ENCODE measurements at places on chromosomes 11 and 22. TPM values are rescaled to one million over a fixed set of nuclear protein-coding genes. Genes with fewer than 3 reads are reported as not detected.

Gene RAG1
- total RNA-seq = 0.32 TPM

DNA sequence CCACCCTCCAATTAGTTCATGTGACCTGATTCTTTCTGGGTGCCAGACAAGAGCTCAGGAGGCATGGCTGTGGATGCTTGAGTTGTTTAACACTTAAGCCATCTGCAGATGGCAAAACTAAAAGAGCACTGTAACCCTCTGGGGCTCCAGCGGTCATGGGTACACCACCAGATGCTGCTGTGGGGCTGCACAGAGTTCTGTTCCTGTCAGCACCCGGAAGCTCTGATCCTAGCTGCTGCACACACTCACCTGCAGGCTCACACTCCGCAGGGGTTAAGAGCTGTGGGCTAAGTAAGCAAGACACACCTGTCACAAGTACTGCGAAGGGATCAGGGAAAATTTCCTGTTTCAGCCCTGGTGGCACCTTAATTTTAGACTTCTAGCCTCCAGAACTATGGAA is 307.8 kb downstream of the C11orf87 start:
- no peak for DNase-seq
- H3K27me3 ChIP-seq = no peaks in the 10 kb centered on the region
- no peak overlapping the region for H3K27ac ChIP-seq
- H3K36me3 ChIP-seq = no peaks in the 10 kb centered on the region
- no peaks in the 10 kb centered on the region for H3K4me1 ChIP-seq
- H3K4me3 ChIP-seq = no peak overlapping the region

GRCh38 chr11:123145661-123146060 is 49.4 kb downstream of the CLMP start:
- peaks cover 2% of the 10 kb centered on the region for H3K27me3 ChIP-seq
- H3K4me3 ChIP-seq = no peak overlapping the region
- DNase-seq = no peak
- H3K27ac ChIP-seq = no peak overlapping the region

DNA sequence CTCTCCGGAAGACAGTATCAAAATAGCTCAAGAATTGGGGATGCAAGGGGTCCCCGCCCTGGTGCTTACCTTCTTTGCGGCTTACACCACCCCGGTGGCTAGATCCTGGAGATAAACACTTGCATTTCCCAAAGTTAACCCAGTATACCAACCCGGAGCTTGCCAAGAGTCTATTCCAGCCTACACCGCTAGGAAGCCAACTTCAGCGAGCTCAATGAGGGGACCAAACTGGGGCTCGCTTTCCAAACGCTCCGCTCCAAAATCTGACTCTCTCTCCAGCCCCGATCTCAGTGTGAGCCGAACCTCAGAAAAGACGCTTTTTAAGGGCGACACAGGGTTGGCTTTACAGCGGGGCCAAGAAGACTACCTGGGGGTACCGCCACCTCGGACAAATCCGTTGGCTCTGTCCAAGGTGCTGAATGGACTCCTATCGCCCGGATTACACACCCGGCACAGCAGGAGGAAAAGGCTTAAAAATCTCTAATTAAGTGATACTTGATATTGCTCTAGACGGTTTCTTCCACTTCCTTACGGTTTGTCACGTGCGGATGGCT is 20.1 kb upstream of the BDNF start:
- H3K27me3 ChIP-seq = peaks cover 66% of the 10 kb centered on the region
- H3K36me3 ChIP-seq = peaks cover 5% of the 10 kb centered on the region
- no peak overlapping the region for H3K27ac ChIP-seq
- H3K4me3 ChIP-seq = no peak overlapping the region
- peak; percentile 42 for DNase-seq

- H3K4me3 ChIP-seq = no peak overlapping the region
- no peaks in the 10 kb centered on the region for H3K4me1 ChIP-seq
- DNase-seq = no peak
- no peak overlapping the region for H3K27ac ChIP-seq
Observed at GRCh38 chr11:60240662-60241061, 2.3 kb downstream of the MS4A4E start.

Gene FGF3
- not detected for total RNA-seq

Gene KCNJ1
- not detected for total RNA-seq

- no peaks in the 10 kb centered on the region for H3K36me3 ChIP-seq
- no peaks in the 10 kb centered on the region for H3K27me3 ChIP-seq
- H3K4me3 ChIP-seq = no peak overlapping the region
- no peak for DNase-seq
- peaks cover 47% of the 10 kb centered on the region for H3K4me1 ChIP-seq
Observed at GRCh38 chr11:67644472-67645418, 5.2 kb upstream of the TBX10 start.

GRCh38 chr11:80077113-80077512 is 636.3 kb upstream of the TENM4 start:
- no peak overlapping the region for H3K4me3 ChIP-seq
- no peaks in the 10 kb centered on the region for H3K27me3 ChIP-seq
- no peak overlapping the region for H3K27ac ChIP-seq
- H3K4me1 ChIP-seq = no peaks in the 10 kb centered on the region
- no peak for DNase-seq
- H3K36me3 ChIP-seq = no peaks in the 10 kb centered on the region

DNA sequence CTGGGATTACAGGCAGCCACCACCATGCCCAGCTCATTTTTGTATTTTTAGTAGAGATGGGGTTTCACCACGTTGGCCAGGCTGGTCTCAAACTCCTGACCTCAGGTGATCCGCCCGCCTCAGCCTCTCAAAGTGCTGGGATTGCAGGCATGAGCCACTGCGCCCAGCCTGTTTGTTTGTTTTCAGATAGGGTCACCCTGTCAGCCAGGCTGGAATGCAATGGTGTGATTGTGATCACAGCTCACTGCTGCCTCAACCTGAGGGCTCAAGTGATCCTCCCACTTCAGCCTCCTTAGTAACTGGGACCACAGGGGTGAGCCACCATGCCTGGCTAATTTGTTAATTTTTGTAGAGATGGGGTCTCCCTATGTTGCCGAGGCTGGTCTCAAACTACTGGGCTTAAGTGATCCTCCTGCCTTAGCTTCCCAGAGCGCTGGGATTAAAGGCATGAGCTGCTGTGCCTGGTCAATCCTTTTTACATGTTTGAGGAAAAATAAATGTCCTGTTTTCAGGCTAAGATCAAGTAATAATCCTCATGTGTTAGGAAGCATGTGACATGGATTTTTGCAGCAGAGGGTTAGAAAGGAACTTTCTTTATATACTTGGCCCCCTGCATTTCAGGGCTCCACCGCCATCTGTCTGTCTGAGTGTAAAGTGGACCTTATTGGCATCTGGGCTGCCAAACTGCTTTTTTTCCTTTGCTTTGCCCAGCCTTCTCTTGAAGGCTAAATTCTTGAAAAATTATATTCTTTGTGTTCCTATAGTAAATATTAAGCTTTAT is 4.8 kb upstream of the SLC3A2 start:
- H3K4me1 ChIP-seq = peaks cover 11% of the 10 kb centered on the region
- DNase-seq = no peak
- H3K4me3 ChIP-seq = no peak overlapping the region

- no peak for DNase-seq
- H3K4me3 ChIP-seq = no peak overlapping the region
- peaks cover 16% of the 10 kb centered on the region for H3K4me1 ChIP-seq
- H3K27me3 ChIP-seq = no peaks in the 10 kb centered on the region
- no peaks in the 10 kb centered on the region for H3K36me3 ChIP-seq
Observed at GRCh38 chr11:68140496-68141245, 19.5 kb upstream of the CHKA start.

DNA sequence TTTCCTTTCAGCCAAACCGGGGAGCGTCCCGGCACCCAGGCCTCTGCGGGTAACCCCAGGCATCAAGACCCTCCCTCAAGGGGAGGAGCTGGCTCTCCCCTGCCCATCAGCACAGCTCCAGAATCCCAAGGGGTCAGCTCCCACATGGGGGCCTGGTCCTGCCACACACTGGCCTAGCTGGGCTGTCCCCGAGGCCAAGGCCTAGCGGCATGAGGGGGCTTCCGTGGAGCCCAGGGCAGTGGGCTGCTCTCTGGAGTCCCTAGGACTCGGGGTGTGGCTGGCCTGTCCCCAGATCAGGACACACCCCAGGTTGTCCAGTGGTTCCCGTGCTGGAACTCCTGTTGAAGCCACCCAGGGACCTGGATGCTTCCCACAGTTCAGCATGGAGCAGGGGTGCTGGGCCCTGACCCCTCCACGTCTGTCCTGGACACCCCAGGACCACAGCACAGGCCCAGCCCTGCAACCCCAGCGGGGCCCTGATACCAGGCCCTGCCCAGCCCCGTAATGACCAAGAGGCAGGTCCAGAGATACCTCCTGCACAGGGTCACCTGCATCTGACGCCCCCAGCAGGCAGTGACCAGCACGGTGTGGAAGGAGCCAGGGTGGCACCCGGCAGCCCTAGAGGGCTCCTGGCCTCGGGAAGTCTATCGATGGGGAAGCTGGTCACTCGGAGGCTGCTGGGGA is 5.5 kb downstream of the HRAS start:
- H3K27me3 ChIP-seq = no peaks in the 10 kb centered on the region
- H3K27ac ChIP-seq = no peak overlapping the region
- DNase-seq = no peak
- H3K4me1 ChIP-seq = peaks cover 2% of the 10 kb centered on the region
- H3K4me3 ChIP-seq = no peak overlapping the region

GRCh38 chr11:9899676-9900075 is 235.8 kb downstream of the SWAP70 start:
- no peak overlapping the region for H3K4me3 ChIP-seq
- H3K4me1 ChIP-seq = peaks cover 2% of the 10 kb centered on the region

- no peak for DNase-seq
- H3K4me3 ChIP-seq = no peak overlapping the region
- no peaks in the 10 kb centered on the region for H3K4me1 ChIP-seq
- H3K27me3 ChIP-seq = peaks cover 17% of the 10 kb centered on the region
- no peaks in the 10 kb centered on the region for H3K36me3 ChIP-seq
Observed at GRCh38 chr11:94708642-94709041, 59.5 kb upstream of the AMOTL1 start.

DNA sequence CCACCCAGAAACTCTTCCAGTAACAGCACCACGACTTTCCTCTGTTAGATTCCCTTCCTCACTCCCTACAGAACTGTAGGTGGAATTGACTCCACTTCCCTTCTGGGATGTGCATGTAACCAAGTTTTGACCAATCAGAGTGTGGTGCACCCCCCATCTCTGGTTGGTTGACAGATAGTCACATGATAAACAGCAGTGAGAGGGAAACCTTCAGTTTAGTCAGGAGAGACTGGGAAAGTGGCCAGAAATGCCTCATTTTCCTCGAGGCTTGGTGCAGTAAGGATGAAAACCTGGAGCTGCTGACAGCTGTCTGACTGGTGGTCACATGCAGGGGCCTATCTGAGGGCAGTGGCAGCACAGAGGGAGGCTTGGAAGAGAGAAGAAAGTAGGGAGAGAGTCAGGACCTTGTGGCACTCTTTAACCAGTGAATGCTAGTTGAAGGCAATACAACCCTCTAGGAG is 67.3 kb upstream of the GRK3 start:
- peaks cover 13% of the 10 kb centered on the region for H3K36me3 ChIP-seq
- no peaks in the 10 kb centered on the region for H3K27me3 ChIP-seq
- H3K27ac ChIP-seq = no peak overlapping the region
- DNase-seq = no peak
- peaks cover 13% of the 10 kb centered on the region for H3K4me1 ChIP-seq

- no peaks in the 10 kb centered on the region for H3K27me3 ChIP-seq
- H3K4me3 ChIP-seq = no peak overlapping the region
- H3K4me1 ChIP-seq = no peaks in the 10 kb centered on the region
Observed at GRCh38 chr22:34080433-34080832, 160.2 kb upstream of the LARGE1 start.

DNA sequence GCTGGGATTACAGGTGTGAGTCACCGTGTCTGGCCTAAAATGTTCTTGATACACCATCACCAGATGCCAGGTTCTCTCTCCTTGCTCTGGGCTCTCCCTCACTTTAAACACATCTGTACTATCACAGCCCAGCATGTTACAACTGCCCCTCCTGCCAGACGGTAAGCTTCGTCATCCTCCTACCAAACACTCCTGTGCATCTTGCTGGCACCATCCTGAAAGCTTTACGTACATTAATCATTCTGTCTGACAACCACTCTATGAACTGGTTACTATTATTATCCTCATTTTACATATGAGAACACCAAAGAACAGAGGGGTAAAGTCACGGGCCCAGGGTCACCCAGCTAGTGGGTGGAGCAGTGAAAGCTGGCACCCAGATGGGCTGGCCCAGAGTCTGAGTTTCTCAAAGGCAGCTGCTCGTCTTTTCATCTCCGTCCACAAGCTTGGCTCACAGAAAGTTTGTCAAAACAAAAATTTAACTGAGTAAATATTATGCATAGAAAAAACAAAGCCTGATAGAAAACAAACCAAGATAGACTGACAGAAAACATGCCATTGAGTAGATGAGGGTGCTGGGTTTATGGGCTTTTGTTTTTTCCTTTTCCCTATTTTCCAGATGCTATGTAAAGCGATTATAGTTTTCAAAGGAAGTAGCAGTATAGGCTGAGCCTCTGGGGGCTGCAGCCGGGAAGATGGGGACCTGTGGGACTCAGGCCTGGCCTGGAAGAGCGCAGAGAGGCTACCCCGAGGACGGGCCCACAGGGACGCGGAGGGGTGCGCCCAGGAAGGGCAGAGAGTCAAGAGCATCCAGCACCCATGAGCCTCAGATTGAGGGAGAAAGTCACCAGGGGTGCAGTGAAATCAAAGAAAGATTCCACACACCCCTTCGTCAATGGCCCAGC is 9.5 kb downstream of the PLA2G6 start:
- H3K27ac ChIP-seq = peak overlapping the region; percentile 71
- peaks cover 38% of the 10 kb centered on the region for H3K4me1 ChIP-seq
- H3K36me3 ChIP-seq = no peaks in the 10 kb centered on the region
- no peak for DNase-seq
- no peaks in the 10 kb centered on the region for H3K27me3 ChIP-seq

Gene PGR
- total RNA-seq = not detected

Gene KRTAP5-8
- not detected for total RNA-seq

Gene RASL10A
- total RNA-seq = 0.70 TPM

Gene CYTH4
- 97.8 TPM for total RNA-seq

DNA sequence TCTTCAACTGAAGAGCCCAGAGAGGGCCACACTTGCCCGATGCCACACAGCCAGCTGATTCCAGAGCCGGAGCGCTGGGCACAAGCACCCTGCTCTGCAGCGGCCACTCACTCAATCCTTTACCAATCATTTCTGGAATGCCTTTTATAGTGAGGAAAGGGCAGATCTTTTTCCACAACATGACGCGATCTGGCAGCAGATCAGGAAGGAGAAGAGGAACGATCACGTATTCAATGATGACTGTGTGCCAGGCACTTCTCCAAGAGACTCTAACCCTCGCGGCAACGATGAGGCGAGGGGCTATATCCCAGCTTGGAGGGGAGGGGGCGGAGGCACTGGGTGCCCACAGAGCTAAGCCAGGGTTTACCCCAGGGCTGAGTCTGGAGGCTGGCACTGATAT is 56.3 kb upstream of the TCF20 start:
- H3K36me3 ChIP-seq = peaks cover 3% of the 10 kb centered on the region
- H3K27me3 ChIP-seq = peaks cover 3% of the 10 kb centered on the region
- peaks cover 24% of the 10 kb centered on the region for H3K4me1 ChIP-seq
- DNase-seq = no peak
- H3K4me3 ChIP-seq = no peak overlapping the region

Gene POU2F3
- total RNA-seq = not detected
